Karpas-422 (cell line): ENCODE measurements at places on chromosomes 7 and 10. TPM values are rescaled to one million over a fixed set of nuclear protein-coding genes. Genes with fewer than 3 reads are reported as not detected.

- no peak for DNase-seq
Observed at GRCh38 chr7:252981-253380, 37.0 kb upstream of the FOXL3 start.

DNA sequence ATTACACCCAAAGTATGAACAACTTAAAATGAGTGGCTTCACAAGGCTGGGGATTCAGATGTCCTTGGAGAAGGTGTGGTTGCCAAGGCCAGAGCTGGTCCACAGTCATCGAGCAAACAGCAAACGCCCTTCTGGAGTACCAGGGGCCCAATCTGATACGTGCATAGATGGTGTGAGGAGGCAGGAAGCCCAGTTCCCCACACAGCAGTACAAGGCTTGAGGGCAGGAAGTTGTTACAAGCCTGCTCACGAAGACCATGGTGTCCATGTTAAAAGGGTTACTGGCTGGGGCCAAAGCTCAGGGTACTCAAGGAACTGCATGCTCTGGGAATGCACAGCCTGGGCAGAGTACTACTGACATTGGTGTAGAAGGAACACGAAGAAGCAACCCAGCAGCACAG is 4.6 kb upstream of the ANKRD26 start:
- DNase-seq, result no peak

GRCh38 chr7:45106-46090 is 147.0 kb upstream of the FAM20C start:
- DNase-seq, result peak; percentile 34

GRCh38 chr10:2985729-2986232 is 81.6 kb upstream of the PFKP start:
- DNase-seq, result no peak

DNA sequence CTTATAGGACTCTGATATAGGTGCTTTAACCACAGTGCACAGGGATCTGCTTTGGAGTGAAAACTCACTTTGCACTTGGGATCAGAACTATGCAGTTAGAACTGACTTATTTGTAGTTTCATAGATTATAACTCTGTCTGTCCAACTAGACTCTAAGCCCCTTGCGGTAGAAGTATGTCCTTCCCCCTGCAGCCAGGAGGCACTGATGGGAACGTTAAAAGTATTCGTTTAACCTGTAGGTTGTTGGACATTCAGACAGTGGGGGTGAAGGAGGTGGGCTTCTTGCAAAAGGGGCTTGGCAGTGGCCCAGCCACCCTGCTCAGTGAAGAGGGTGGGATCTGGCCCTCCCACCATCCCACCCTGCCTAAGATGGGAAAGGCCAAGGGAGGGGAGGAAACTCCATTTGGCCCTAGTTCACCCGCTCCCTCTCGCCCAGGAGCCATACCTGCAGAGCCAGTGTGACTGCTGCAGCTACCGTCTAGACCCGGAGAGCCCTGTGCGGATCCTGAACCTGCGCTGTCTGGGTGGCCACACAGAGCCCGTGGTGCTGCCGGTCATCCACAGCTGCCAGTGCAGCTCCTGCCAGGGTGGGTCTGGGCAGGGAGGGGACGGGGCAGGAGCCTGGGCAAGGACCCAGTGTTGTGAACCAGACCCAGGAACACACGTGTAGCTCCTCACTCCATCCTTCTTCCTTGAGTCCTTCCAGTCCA is 5.7 kb upstream of the ZNF862 start:
- DNase-seq, result no peak

- DNase-seq, result peak; percentile 61
Observed at GRCh38 chr7:1548438-1548831, 7.6 kb downstream of the TMEM184A start.

DNA sequence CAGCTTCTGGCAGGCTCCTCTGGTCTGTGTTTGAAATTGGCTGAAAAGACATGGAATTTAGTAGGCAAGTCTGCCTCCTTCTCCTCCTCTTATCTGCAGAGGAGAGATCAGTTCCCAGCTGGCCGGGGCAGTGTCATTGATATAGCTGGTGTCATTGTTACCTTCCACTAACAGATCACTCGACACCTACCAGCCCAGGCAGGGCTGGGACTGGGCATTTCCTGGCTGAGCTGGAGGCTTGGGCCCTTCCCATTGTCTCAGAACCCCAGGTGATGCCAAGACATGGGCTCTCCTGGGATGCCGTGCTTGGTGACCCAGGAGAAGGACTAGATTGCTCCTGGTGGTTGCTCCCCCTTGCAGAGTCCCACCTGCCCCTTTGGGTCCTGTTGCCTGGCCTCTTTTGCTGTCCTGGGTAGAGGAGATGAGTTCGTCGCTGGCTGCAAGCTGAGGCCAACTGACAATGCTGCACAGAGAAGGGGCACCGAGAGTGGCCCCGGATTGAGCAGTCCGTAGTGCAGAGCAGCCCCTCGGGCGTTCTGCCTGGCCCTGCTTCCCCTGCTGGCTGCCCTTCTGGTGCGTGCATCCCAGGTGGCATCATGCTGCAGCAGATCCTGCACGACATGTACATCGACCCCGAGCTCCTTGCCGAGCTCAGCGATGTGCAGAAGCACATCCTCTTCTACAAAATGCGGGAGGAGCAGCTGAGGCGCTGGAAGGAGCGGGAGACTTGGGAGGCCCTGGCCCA is at the start of gene SH2D4B:
TSS of gene SH2D4B (plus strand) at position 167 of the 745 bp plus-strand sequence. CDS start at position 597, 430 bp downstream.
- DNase-seq, result no peak

DNA sequence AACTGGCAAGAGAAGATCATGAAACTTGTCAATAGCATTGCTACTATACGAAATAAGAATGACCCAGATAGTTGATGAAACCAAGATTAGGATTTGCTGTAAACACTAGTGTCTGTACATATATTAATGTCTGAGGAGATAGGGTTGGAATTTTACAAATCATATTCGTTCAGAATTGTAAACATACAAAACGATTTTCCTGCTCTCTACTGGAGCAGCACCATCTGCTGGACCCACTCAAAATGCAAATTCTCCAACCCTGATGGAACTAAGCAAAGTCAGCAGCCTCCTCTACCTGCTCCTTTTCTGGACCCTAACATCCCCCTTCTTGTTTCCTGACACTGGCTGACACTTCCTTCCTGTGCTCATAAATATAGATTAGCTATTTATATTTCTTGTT is 29.4 kb upstream of the SGMS1 start:
- DNase-seq, result no peak

GRCh38 chr10:8211631-8212030 is 157.1 kb downstream of the GATA3 start:
- no peak for DNase-seq

The RNLS gene
- total RNA-seq, result not detected in 2 replicates

The RAB19 gene
- total RNA-seq, result not detected in 2 replicates

The OPALIN gene
- total RNA-seq, result not detected in 2 replicates
